Ecto neural progenitor cell (in vitro differentiated cells): ENCODE measurements at places on chromosomes 5 and 9.
A peak's percentile ranks its signal among the peaks of the same experiment; 100 is the strongest.

DNA sequence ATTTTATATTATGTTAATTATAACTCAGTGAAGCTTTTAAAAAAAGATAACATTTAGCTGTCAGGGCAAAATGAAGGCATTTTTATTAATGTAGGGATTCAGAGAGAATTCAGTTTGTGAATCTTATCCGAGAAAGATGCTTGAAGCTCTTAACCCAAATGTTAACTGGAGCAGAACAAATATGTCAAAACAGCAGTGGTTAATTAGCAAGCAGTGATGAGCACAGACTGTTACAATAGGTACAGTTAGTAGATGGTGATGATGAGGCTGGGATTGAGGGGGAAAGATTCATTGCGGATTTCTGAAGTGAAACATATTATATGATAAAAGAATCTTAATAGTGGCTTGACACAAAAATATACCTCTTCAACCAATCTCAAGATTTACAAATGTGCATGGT lies 356.7 kb downstream of the DIRAS2 start:
- no peak for DNase-seq

- DNase-seq: no peak
These were observed 80.4 kb upstream of the OLFM1 start for GRCh38 chr9:135006911-135007570.

DNA sequence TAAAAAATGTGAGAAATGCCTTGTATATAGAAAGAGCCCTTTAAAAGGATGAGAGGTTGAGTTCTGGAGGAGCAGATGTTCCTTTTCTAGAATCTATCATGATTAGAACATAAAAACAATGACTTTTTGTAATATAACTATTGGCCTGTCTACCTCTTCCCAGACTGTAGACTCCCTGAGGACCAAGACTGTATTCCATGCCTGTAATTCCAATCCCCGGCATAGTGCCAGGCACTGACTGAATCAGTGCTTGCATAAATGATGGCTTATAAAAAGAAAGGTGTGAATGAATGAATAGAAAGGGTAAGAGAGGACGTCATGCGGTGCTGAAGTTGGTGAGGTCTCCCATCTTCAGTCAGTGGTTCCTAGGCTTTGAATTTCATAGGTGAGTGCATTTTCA lies 92.6 kb upstream of the GDNF start:
- no peak for DNase-seq

- DNase-seq: no peak
These were observed 42.8 kb upstream of the PDE8B start for GRCh38 chr5:77167695-77168121.

DNA sequence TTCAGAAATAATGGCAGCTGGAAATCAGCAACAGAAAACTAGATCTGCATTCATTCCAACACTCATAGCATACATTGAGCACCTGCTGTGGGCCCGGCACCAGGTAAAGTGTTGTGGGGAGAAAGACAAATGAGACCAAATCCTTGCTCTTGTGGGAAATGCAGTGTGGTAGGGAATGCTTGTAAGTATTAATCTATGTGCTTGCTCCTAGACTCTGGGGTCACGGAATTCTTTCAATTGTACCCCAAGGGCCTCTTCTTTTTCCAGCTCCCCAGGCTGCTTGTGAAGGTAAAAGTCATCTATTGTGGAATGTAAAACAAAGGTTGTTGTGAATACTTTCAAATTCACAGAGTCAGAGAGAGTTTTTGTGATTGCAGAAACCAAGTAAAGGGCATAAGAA lies 501.9 kb downstream of the CDK5RAP2 start:
- no peak for DNase-seq

DNA sequence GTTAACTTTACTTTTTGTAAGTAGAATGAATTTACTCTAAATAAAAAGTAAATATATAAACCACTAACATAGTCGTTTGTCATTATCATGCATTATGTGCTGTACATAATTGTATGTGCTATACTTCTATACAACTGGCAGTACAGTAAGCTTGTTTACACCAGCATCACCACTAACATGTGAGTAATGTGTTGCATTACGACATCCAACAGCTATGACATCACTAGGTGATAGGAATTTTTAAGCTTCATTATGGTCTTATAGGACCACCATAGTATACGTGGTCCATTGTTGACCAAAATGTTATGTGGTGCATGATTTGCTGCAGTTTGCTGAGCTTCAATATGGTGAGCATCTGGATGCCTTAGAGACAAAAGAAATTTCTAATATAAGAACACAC lies 819.1 kb upstream of the GRAMD2B start:
- no peak for DNase-seq

DNA sequence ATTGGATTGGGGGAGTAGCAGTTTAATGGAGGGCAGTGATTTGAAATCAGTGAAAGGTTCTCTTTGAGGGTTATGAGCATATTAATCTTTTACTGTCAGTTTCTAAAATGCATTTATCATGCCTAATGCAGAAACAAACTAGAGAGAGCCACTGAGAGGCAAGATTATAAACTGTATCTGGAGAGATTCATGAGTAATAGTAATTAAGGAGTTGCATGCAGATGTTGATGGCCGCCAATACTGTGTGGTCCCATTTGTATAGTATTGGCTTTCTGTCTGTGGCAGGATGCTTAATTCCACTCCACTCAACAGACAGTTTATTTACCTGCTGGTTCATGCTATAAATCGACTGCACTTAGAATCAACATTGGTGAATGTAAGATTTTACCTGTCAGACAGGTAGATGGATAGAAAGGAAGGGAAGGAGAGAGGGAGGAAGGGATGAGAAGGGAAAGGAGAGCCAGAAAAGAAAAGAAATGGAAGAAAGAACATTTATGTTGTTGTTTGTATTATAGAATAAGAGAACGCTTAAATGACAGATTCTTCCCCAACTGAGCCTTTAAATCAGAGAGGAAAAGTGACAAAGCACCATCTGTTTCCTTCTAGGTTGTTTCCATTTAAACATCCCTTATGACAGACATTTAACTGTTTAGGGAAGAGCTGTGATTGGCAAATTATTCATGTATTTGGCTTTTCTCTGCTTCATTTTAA lies 146.5 kb downstream of the PAM start:
- DNase-seq: no peak

DNA sequence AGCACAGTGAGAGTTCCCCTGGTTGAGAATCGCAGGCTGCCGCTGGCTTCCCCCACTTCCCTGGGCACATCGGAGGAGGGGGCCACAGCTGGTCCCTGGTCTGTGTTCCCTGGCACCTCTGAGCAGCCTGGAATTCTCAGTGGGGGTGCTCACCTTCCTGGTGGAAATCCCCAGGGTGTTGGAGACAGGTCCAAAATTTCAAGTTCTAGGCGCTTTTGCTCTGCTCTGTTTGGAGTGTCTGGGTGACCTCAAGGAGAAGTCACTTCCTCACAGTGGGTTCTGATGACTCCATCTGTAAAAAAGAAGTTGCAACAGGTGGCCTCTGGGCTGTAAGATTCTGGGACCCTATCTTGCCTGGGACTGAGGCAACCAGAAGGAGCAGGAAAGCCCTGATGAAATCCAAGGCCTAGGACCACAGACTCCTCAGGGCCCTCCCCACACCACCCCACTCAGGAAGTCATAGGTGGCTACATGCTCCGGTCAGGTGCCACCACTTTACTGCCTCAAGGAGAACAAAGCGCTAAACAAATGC lies at the start of gene TRAF1:
TRAF1 (minus strand) TSS at position 400 of the 532 bp plus-strand sequence. CDS start 721 bp downstream, outside the sequence.
- DNase-seq: no peak

DNA sequence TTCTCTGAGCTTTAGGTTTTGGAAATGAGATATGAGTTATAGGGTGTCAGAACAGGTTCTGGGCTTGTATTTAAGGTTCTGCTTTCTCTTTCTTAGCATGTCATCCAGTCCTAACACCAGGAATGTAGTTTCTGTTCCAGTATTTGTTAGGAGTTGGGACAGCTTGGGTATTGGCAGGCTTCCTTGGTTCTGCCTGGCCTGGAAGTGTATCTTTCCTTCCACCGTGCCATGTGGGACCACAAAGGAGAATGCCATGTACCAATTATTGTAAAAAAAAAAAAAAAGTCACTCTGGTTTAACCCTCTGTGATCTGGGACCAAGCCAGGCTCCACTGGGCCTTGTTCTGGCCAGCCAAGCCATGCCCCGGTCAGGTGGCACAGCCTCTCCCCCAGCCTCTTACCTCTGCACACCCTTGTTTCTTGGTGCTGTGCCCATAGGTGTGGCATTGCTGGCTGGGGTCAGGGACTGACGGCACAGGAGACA lies 47.8 kb downstream of the ARHGAP26 start:
- DNase-seq: no peak

- DNase-seq: no peak
These were observed 71.8 kb downstream of the EGFLAM start for GRCh38 chr5:38330207-38330606.

- no peak for DNase-seq
These were observed 343 bp upstream of the FANCC start for GRCh38 chr9:95317893-95318211.

- no peak for DNase-seq
These were observed 39.5 kb upstream of the HSPB3 start for GRCh38 chr5:54415896-54416601.

GRCh38 chr9:108836781-108837180 lies 19.0 kb downstream of the ACTL7B start:
- DNase-seq: no peak

- peak; percentile 70 for DNase-seq
These were observed 12.3 kb downstream of the TLE4 start for GRCh38 chr9:79583952-79584654.

DNA sequence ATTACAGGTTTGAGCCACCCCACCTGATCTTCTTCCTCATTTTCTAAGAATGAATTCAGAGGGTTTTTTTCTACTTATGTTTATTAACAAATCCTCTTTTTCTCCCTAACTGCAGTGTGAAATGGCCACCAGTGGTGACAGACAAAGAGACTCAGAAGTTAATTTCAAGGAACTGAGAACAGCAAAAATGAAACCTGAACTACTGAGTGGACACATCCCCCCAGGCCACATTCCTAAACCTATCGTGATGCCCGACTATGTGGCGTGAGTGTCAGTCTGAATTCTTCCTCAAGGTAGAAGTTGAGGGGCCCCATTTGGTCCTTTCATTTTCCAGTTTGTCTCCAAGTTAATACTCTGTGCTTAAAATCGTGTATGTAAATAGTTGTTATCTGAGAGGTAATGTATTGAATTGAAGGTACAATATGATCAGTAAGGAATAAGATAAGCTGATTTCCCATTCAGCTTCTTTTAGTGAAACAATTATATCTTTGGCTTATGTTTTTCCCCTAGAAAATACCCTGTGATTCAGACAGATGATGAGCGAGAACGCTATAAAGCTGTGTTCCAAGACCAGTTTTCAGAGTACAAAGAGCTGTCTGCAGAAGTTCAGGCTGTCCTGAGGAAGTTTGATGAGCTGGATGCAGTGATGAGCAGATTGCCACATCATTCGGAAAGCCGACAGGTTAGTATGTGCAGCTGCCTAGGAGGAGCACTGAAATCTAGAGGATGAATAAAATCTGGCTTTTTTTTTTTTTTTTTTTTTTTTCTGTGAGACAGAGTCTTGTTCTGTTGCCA lies 17.7 kb downstream of the MARVELD2 start:
- DNase-seq: no peak

GRCh38 chr9:76700916-76701315 lies 63.3 kb upstream of the PCA3 start:
- DNase-seq: no peak

- DNase-seq: no peak
These were observed 93.1 kb downstream of the ANKRD55 start for GRCh38 chr5:56140073-56140472.

DNA sequence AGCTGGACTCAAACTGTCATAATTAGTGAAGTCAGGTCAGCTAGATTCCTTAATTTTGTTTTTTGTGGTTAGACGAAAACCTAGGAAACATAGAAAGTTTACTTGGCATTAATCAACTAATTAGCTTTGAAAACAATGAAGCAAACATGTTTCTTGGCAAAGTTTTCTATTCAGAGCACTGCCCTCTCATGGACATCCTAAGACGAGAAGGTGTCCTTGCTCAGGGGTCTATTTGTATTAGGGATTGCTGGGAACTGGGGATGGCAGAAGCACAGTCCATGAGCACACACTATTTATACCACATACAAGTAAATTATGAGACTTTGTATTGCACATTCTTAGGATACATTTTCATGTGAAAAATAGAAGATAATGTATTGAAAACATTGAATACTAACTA lies 49.7 kb downstream of the POC5 start:
- no peak for DNase-seq

DNA sequence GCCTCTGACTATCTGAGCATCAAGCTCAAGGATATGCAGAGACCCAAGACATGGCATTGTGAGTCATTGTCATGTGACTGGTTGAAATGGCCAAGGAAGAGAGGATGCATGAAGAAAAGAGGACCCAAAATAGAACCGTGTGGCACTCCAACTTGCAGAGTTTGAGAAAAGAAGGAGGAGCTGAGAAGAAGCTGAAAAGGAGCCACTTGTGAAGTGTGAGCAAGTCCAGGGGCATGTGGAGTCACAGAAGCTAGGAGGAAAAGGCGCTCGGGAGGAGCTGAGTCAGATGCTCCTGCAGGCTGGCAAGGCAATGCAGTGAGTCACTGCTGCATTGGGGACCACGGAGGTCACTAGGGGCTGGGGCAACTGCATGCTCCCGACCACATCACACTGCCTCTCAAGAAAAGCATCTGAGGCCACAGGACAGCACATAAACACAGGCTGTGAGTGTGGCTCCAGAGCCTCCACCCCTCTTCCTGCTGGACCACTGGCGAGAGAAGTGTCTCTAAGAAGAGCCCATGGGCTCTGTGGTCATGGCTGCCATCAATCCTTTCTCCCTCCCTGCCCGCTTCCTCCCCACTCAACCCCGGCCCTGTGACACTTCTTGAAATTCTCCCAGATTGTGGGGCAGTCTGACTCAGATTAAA lies 197.6 kb downstream of the DRD1 start:
- no peak for DNase-seq

DNA sequence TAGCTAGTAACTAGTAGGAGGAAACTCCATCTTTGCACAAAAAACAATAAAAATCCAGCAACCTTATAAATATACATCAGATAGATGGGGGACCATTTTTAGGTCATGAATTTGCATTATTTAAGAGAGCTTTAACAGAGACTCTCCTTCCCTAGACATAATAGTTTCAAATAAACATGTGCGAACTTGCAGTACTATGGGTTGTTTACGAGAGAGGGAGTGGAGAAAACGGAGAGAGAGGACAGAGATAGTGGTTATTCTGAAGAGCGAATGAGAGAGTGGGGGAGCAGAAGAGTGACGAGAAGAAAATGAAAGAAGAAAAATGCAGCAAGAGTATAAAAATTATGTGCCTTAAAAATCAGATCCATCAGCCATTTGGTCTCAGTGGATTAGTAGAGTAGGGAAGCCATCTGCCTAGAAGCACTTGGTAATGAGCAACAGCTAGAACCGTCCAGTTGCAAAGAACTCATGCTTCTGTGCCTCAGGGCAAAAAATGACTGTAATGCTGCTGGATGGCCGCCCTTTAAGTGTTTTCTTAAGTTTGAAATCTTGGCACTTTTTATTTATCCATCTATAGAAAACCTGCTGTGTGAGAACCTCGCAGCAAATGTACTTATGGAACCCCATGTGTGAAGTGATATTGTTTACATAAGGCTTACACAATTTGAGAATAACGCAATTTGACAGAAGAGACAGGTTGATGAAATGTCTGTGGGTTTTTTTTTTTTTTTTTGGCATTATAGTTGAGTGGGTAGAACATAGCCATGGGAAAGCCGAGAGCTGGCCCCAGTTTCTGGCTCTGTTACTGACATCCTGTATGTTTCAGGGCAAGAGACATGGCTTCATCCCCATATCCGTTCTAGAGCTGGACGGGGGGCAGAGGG lies 95.6 kb upstream of the ZNF608 start:
- no peak for DNase-seq
